Testis (tissue), 5 donors: ENCODE measurements at places on chromosomes 7 and 10. TPM values are rescaled to one million over a fixed set of nuclear protein-coding genes. Genes with fewer than 3 reads are reported as not detected.

PDE6C gene
- total RNA-seq: not detected

DPP6 gene
- 52.8 TPM for total RNA-seq

CCDC3 gene
- total RNA-seq: 33.3 TPM

NKX2-3 gene
- 0.19 TPM for total RNA-seq

GRCh38 chr10:69873135-69873639 lies 71.5 kb downstream of the COL13A1 start:
- DNase-seq: no peak

GRCh38 chr10:73762915-73763314 lies 18.7 kb downstream of the SEC24C start:
- no peak for DNase-seq

GRCh38 chr7:135571834-135572233 lies 14.1 kb downstream of the NUP205 start:
- no peak for DNase-seq

DNA sequence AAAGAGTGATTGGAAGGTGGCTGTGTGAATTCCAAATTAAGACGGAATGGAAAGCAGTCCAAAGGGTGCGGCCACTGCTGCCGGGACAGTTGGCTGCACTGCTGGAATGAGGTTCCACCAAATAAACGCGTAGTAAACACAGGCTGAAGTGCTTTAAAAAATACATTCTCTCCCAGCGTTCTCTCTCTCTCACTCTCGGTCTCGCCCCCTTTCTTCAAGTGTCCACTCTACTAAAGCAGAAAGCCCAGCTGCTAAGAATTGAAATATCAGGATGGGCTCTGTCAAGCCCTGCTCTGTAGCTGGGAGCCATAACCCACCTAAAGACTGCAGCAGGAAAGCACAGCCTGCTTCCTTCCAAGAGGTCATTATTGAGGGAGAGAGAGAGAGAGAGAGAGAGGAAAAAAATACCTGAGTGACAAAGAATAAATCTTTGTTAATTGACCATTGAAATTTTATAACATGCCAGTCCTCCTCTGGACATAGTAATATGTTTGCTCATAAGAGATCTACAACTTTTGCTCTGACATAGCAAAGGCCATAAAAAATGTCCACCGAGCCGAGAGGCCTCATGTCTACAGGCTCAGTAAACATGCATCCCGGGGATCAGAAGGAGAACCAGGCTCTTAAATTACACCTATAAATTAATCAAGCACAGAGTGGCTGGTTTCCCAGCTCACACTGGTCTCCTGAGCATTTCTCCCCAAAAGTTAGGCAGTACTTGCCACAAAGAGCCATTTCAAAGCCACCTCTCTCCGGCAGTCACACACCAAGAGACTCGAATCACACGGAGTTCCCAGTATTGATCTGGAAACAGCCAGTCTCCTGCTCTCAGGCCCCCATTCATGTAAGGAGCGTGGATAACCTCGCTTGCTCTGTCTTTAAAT lies 72.8 kb downstream of the FGFR2 start:
- DNase-seq: peak; percentile 26

DNA sequence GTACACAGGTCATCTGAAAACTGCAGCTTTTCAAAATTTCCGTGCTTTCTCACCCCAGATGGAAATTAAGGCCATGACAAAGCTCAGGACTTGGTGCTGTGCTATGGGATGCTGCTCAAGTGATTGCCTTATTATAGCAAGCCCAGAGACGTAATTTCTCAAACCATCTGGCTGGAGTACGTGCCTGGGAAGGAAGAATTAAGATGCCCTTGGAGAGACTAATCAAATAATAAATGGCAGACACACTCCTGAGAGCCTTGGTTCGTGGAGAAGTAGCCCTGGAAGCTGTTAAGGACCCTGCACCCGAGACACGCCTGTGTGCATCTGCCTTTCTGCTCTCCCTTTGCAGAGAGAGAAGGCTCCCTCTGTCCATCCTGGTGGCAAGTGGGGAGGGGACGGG lies 38.3 kb upstream of the PRLHR start:
- no peak for DNase-seq
